ENCODE measurements at places on chromosomes 11 and 22.

- no peak for DNase-seq
Observed at GRCh38 chr11:88414385-88414861, 76.9 kb upstream of the CTSC start.

GRCh38 chr11:69131121-69131566 lies 24.6 kb upstream of the SMIM38 start:
- no peak for DNase-seq

DNA sequence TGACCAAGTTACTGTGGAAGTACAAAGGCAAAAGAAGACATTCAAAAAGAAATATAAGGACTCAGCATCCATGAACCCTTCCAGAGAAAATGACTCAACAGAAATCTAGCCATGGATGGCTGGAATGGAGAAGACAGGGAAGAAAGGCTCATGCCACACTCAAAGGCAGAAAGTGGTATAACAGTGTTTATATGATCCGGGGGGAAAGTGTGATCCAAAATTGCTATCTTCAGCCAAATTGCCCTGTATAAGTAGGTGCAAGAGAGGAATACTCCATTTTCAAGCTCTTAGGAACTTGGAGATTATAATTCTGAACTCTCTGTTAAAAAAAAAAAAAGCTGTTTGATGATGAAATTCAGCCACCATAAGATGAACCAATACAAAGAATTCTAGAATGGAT lies 81.8 kb upstream of the TENM4 start:
- DNase-seq: no peak

DNA sequence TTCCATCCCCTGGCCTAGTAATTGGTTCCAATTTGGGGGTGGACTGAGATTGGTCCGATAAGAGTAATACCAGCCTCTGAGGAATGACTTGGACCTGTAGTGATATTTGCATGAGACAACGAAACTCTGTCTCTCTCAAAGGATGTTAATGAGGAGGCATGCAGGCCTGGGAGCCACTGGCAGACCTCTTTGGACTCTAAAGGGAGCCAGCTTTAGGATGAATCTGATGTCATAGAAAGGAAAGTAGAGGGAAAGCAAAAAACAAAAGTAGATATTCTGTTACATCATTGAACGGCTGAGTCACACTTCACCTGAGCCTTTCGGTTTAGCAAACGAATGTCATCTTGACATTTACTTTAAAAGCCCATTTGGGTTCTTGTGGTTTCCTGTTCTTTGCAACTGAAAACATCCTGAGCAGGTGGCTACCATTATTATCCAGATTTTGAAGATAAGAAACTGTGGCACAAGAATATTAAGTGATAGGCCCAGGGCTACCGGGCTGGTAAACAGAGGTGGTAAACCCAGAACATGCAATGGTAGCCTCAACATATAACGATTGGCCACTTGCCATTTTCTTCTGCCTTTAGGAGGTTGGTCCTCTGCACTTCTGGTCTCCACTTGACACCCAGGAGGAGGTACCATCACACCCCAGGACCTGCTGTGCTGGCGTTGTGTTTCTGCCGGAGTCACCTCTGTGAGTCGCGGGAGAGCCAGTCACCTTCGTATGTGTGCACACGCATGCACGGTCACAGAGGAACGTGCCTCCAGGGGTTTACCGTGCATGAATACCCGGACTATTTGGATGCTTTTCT lies 42.7 kb downstream of the RTL6 start:
- DNase-seq: no peak

DNA sequence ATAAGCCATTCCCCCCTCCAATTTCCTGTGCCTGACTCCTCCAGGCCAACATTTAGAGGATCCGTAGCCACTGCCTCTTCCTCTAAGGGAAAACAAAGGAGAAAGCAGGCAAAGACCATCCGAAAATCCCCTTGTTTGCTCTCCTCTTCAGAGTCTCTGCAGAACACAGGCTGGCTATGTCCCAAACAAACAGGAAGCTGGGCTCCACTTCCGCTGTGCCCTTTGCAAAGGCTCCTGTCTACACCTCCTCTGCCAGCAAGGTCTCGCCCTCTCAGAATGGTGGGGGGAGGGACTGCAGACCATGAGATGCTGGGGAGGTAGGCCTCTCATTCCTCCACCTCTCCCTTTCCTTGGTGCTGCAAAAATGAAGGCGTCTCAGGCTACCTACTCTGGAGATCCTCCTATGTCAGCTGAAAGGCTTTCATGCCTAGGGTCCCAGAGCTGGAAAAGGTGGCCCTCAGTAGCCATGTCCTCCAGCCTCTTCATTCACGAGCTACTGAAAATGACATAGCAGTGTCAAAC lies 596.2 kb downstream of the BUD13 start:
- DNase-seq: no peak

- DNase-seq: no peak
Observed at GRCh38 chr11:14641801-14642200, 1.8 kb upstream of the PDE3B start.

- DNase-seq: no peak
Observed at GRCh38 chr22:47121791-47122190, 359.3 kb downstream of the TBC1D22A start.

DNA sequence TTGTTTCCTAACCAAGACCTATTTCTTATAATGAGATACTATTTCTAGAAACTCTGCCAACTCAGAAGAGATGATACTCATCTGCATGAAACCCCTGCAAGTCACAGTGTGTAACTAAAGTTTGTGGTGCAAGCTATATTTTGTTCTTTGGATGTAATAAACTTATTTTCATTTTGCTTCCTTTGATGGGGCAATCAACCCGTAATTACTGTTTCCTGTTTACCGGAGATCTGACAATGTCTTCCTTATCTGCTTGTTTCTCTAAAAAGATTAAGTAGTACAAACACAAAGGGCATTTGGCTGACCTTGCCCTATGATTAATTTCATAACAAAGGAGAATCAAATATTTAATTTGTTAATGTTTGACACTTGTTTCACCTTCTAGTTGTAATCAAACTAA lies 846.6 kb upstream of the ANO3 start:
- no peak for DNase-seq

- no peak for DNase-seq
Observed at GRCh38 chr11:70555078-70555477, 156.7 kb downstream of the CTTN start.

- DNase-seq: no peak
Observed at GRCh38 chr11:74162681-74163467, 7.9 kb downstream of the C2CD3 start.

GRCh38 chr11:7467652-7468051 lies 17.7 kb upstream of the OLFML1 start:
- no peak for DNase-seq

DNA sequence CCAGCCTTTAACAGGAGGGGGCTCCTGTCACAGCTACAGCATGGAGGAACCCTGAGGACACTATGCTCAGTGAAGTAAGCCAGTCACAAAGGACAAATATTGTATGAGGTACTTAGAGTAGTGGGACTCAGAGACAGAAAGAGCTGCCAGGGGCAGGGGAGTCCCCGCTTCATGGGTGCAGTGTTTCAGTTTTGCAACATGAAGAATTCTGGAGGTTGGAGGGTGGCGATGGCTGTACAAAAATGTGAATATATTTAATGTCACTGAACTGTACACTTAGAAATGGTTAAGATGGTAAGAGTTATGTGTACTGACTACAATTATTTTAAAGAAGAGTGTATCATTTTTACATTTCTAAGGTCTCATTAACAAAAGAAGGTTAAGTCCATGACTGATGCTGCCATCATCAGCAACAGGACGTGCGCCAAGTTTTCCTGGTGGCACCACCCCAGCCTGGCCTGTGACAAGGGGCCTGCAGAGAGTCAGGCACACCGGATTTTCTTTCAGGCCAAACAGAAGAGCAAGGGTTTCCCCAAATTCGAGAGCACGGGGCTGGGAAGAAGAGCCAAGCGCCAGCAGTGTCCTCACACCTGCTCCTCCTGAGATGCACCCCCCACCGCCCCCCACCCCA lies 22.1 kb downstream of the YPEL1 start:
- DNase-seq: no peak

- DNase-seq: no peak
Observed at GRCh38 chr11:31725176-31725575, 85.9 kb downstream of the PAX6 start.

DNA sequence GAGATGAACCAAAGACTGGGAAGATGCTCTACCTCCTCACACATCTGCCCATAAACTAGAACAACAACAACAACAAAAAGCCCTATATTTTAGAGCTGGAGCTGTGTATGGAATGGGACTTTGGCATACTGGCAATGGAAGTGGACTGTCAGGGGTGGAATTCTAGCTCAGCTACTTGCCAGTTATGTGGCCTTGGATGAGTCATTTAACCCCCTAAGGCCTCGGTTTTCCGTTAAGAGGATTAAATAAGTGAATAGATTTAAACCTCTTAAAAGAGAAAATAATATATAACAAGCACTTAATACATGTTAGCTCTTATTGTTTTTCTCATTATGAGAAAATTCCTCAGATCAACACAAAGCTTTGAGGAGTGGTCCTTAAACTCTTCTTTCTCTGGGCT lies 195.0 kb downstream of the KIF18A start:
- peak; percentile 53 for DNase-seq

DNA sequence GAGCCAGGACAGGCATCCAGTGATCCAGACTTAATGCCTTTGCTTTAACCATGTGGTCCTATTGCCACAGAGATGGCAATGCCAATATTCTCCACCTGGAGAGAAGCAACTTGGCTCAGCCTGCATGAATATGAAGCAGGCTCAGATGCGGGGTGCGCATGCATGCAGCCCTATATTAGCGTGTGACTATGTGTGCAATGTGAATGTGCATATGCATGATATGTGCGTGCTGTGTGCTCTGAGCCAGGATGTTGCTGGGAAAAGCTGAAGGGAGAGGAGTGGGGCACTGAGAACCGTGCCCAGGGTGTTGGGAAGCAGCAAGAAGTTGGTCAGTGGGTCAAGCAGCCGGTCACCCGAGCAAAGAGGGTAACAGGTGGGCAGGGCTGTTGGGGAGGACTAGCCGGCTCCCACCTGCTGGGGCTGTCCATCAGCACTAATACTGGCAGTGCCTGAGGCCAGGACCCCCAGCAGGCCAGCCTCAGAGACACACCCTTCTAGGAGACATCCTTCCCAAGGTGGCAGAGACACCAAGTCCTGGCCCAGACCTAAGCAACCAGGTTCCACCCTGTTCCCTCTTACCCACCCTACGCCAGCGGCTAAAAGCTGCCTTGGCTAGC lies 24.8 kb upstream of the MYOD1 start:
- DNase-seq: no peak

- no peak for DNase-seq
Observed at GRCh38 chr11:32056438-32056837, 34.4 kb upstream of the RCN1 start.

DNA sequence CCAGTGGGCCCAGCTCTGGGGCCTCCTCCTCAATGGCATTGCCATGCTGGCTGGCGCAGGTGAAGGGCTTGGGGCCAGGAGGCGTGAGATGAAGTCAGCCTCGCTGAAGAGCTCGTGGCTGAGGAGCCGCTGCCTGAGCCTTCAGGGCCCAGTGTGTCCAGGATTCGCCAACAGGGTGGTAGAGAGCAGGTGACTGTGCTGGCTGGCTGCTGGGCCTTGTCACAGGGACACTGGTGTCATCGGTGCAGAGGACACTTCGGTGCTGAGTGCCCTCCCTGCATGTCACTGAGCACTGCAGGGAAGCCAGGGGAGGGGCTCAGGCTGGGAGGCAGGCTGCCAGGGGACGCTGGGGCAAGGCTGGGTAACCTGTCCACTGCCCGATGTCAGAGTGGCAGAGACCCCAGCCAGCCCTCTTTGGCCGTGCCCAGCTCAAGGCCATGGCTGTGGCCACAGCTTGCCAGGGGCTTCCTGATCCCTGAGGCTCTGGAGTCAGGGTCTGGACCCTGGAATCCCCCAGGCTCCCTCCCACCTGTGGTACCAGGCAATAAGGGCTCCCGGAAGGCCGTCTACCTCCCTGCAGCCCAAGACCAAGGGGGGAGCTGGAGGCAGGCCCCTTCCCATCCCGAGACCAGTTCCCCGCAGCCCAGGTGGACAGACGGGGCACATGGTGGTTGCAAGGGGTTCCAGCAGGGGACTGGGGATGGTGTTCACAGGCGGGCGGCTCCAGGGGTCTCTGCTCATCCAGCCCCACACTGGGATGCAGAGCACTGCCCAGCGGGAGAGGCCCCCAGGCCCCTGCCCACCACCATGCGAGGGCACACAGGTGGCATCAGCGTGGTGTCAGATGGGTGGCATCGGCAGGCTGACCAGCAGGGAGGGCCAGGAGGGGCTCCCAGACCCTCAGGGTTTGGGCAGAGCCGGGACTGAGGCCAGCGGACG lies 63.9 kb downstream of the ARFGAP3 start:
- DNase-seq: no peak

GRCh38 chr11:32255841-32256240 lies 165.0 kb downstream of the RCN1 start:
- DNase-seq: no peak

- no peak for DNase-seq
Observed at GRCh38 chr11:18789942-18790341, 1.7 kb downstream of the PTPN5 start.

- no peak for DNase-seq
Observed at GRCh38 chr11:61375761-61376108, 13.6 kb downstream of the TMEM138 start.

GRCh38 chr11:2549080-2549479 lies 104.3 kb downstream of the KCNQ1 start:
- DNase-seq: no peak

GRCh38 chr11:107263844-107264563 lies 193.6 kb downstream of the CWF19L2 start:
- no peak for DNase-seq

GRCh38 chr22:41826430-41827383 lies 6.2 kb upstream of the SREBF2 start:
- DNase-seq: no peak

DNA sequence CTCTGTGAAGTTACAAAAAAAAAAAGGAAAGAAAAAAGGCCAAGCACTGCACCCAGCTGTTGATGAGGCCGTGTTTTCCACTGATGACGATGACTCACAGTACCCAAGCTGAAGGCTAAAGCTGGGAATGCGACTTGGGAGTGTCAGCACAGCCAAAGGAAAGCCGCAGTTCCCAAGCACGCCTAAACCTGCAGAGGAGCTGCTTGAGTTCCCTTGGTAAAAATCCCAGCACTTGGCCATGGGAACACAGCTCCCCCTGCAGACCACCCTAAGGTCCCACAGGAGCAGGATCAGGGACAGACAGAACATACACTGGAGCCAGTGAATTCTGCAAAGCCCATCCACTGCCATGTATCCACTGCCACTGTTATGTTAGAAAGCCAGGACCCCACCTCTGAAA lies 39.9 kb downstream of the SERGEF start:
- peak; percentile 39 for DNase-seq

- DNase-seq: no peak
Observed at GRCh38 chr11:72305891-72306585, 62.1 kb upstream of the PHOX2A start.

DNA sequence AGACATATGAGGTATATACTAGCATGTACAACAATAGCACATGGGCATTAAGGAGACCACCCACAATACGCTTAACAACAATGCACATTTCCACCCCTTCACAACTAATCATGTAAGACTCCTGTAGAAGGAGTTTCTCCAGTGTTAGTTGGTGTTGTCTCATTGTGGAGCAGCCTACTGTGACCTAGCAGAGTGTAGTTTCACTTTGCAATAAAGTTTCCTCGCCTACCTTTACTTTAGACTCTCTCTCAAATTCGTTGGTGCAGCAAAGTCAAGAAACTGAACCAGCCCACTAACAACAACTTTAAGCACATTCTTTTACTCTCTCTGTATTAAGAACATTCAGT lies 863.6 kb downstream of the FAM181B start:
- no peak for DNase-seq
